ENCODE measurements at places on chromosomes 16 and 17.
A peak's percentile ranks its signal among the peaks of the same experiment; 100 is the strongest.

DNA sequence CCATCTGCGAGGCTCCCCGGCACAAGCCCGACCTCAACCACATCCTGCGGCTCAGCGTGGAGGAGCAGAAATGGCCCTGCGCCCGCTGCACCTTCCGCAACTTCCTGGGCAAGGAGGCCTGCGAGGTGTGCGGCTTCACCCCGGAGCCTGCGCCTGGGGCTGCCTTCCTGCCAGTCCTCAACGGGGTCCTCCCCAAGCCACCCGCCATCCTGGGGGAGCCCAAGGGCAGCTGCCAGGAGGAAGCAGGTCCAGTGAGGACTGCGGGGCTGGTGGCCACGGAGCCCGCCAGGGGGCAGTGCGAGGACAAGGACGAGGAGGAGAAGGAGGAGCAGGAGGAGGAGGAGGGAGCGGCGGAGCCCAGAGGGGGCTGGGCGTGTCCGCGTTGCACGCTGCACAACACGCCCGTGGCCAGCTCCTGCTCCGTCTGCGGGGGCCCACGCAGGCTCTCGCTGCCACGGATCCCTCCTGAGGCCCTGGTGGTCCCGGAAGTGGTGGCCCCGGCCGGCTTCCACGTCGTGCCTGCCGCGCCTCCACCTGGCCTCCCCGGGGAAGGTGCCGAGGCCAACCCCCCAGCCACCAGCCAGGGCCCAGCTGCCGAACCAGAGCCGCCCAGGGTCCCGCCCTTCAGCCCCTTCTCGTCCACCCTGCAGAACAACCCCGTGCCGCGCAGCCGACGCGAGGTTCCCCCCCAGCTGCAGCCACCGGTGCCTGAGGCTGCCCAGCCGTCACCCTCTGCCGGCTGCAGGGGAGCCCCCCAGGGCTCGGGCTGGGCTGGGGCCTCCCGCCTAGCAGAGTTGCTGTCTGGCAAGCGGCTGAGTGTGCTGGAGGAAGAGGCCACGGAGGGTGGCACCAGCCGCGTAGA is 13.1 kb upstream of the PRR35 start:
- no peak for DNase-seq

GRCh38 chr17:12421646-12422306 is 243.9 kb upstream of the MYOCD start:
- DNase-seq, result no peak

- peak; percentile 16 for DNase-seq
Observed at GRCh38 chr16:49674351-49674851, 181.5 kb downstream of the ZNF423 start.

GRCh38 chr16:21033264-21033663 is 117.4 kb downstream of the DNAH3 start:
- no peak for DNase-seq

GRCh38 chr17:80307994-80308691 is 47.5 kb downstream of the RNF213 start:
- no peak for DNase-seq

DNA sequence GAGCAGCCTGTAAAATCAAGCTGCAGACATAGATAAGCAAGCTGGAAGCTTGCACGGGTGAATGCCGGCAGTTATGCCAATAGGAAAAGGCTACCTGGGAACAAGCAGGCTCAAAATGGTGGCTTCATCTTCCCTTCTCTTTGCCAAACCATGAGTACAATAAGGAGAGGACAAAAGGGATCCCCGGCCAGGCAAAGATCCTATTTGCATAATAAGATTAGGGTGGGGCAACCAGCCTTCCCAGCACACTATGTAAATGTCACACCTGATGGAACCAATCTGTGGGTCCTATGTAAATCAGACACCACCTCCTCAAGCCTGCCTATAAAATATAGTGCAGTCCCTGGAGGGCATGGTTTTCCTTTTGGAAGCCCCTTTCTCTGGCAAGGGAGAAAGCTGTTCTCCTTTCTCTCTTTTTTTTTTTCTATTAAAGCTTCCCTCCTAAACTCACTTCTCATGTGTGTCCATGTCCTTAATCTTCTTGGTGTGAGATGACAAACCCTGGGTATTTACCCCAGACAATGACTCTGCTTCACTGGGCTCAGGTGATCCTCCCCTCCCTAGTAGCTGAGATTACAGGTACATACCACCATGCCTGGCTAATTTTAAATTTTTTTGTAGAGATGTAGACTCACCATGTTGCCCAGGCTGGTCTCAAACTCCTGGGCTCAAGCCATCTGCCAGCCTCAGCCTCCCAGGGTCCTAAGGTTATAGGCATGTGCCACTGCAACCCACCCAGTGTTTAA is 44.2 kb downstream of the PSMD12 start:
- DNase-seq, result no peak

DNA sequence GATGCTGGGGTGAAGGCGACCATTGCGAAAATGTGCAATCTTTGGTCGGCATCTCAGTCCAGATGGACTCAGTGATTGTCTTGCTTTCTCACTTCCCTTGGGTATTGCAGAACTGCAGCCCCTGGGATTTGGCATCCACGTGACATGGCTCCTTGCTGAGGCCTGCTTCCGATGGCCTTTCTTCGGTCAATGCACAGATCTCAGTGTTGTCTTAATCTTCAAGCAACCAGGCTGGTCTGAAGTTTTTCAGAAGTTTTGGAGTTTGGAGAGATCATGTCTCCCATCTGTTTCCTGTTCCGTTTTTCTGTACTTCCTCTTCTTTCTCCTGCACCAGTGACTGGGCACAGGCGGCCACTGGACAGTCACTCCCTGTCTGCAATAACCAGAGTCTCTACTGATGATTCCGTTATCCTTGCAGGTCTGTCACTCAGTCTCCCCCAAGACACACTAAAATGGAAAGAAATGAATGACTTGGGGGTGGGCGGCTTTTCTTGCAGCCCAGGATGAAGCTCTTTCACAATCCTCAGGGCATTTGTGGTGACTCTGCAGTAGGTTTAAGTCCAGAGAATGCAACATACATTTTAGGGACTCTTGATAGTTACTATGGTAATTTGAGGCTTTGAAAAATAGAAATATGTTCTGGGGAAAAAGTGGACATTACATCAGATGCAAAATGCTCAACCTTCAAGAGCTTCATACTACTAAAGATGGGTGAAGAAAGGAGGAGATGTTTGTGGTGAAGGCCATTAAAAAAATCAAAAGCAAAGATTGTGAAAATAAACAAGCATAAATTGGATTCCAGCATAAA is 106.3 kb upstream of the ZFHX3 start:
- no peak for DNase-seq

DNA sequence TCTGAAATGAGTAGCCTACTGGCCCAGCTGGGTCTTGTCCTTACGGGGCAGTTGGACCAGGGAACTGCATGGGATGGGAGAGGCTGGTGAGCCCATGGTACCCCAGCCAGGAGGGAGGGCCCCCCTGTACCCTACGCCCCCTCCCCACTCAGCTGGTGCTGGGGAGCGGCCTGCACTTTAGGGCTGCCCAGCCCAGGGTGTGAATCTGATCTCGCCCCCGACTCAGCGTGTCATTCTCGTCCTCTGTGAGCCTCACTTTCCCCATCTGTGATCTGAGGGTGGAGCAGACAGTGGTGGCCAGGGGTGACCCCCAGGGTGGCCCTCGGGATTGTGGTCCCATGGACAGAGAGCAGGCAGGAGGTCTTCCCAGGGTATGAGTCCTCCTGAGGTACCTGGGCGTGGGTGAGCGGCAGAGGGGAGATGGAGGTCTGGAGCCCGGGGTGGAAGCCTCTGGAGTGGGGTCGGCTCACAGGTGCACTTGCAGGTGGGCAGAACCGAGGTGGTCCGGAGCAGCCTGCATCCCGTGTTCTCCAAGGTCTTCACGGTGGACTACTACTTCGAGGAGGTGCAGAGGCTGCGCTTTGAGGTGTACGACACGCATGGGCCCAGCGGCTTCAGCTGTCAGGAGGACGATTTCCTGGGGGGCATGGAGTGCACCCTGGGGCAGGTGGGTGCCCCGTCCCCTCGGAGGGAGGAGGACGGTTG is 1.6 kb downstream of the CPNE7 start:
- DNase-seq, result no peak

DNA sequence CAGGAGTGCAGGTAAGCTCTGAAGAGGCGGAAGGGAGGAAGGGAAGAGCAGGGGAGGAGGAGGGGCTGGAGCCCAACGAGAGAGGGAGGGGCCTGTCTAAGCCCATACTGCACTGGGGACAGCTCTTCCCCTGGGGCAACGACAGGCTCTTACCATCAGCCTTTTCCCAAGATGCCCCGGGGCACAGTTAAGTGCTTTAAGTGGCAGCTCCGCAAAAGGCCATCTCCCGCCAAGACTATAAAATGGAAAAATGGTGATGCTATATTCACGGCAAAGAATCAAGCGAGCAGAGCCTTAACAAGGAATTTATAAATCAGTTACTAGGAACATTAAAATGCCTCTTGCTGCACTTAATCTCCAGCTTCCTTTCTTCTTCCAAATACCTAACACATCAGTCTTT is 110.2 kb upstream of the NLRP1 start:
- DNase-seq, result no peak
